ENCODE measurements at places on chromosomes 4 and X. TPM values are rescaled to one million over a fixed set of nuclear protein-coding genes. Genes with fewer than 3 reads are reported as not detected.

DNA sequence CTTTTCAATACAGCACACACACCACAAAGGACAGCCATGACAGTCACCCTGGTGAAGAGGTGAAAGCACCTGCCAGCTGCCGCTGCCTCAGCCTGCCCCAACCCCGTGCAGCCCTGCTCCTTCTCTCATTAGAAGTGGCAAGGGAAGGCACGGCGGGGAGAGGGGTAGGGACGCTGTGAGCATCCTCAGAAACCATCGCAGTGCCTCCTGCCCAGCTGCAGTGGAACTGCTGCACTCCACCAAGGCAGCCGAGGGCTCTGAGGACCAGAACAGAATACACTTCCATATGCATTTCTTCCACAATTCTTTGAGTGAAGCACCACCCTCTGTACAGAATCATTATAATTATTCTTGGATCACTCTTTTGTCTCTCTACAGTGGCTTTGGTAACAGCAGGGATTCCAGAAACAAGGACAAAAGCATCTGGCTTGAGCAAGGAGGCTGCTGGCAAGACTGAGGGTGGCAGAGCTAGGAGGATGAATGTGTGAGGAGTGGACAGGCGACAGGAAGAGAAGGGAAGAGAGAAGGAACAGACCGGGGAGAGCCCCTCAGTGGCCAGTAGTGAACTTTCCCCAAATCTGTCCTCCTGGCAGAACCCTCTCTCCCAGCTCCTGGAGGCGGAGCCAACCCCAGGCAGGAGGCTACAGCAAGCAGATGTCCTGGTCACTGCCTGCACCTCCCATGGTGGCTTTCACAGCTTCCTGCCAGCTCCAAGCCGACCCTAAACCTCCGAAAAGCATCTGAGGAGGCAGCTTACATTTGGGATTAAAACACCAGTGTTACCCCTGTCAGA, 73.2 kb downstream of the MTNR1A start:
- no peak for DNase-seq

Gene ATP8A1
- total RNA-seq: 6.7 TPM

GRCh38 chr4:5143940-5144339, 92.7 kb downstream of the STK32B start:
- DNase-seq: no peak

- no peak for DNase-seq
Measured at GRCh38 chr4:120517966-120518365, 404.6 kb downstream of the PRDM5 start.

DNA sequence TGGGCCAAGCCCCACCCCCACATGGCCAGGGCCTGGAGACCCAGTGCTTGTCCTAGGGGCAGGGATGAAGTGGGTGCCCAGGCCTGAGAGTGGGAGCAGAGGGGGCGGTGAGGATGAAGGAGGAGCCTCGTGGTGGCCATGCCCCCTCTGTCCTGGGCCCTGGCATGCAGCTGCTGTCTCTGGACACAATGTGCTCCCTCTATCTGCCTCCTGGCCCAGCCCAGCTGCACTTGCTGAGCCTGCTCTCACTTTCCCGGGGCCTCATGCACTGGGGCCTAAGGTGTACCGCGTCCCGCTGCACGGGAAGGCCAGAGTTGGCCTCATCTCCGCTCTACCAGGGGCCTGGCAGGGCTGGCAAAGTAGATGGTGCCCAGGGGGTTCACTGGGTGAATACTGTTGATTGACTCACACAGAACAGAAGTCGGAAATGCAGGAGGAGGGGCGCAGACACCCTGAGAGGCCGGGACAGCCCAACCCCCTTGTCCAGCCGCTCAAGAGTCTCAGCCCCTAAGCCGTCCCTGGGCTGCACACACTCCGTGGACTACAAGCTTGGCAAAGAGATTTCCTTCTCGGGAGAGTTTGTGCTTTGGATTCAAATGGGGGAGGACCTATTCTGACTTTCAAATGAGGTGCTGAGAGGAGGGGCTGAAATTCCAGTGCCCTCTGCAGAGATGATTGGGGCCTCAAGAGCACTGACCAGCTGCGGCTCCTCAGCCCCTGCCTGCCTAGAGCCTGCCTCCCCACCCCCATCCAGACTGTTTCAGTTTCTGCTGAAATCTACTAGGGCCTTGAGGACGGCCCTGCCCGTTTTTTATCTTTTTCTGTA, 112.4 kb downstream of the PSAPL1 start:
- no peak for DNase-seq

DNA sequence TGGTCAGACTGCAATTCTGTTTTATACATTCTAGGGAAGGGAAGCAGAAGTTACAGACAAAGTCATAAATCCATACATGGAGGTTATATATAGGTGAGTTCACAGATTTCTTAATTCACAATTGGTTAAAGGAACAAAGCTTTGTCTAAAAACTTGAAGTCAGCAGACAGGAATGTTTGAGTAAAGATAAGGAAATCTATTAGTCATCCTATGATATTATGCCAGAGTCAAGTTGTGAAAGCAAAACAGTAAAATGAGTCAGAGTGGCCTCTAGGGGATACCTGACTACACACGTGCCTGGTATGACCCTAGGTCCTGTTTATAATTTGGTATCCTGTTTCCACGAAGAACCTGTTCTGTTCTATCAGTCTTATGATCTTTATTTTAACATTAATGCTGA, 31.5 kb downstream of the ACTRT1 start:
- no peak for DNase-seq

Gene ANKRD50
- 29.4 TPM for total RNA-seq

DNA sequence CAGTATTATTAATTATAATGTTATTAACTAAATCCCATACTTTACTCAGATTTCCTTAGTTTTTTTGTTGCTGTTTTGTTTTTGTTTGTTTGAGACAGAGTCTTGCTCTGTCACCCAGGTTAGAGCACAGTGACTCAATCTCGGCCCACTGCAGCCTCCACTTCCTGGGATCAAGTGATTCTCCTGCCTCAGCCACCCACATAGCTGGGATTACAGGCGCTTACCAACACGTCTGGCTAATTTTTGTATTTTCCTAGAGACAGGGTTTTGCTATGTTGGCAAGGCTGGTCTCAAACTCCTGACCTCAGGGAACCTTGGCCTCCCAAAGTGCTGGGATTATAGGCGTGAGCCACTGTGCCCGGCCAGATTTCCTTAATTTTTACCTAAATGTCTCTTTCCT, 72.2 kb downstream of the ANAPC4 start:
- DNase-seq: no peak

- no peak for DNase-seq
Measured at GRCh38 chr4:5887011-5887360, 5.9 kb downstream of the CRMP1 start.

GRCh38 chr4:147909225-147909624, 177.3 kb downstream of the ARHGAP10 start:
- no peak for DNase-seq

Gene CLDN24
- not detected for total RNA-seq

Measured in suprapubic skin (tissue), 4 donors.